Osteoblast (primary cell): ENCODE measurements at places on chromosomes 1 and 21.

DNA sequence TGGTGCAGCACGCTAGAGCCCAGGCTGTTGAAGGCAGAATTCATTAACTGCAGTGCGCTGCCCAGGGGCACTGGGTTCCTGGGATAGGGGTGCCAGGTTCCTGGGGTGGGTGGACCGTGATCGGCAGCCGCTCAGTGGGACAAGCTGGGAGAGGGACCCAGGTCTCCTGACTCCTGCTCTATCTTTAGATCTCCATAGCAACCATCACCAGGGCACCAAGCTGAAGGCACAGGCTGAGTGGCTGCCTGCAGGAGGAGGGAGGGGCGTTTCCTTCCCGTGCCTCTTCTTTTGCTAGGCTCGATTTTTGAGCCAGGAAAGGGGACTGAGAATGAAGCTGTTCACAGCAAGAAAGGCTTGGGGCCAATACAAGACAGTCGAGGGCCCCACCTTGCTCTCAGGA, 20.9 kb upstream of the CDCP2 start:
- no peak overlapping the region for H3K4me3 ChIP-seq
- H3K27me3 ChIP-seq: no peaks in the 10 kb centered on the region
- no peaks in the 10 kb centered on the region for H3K4me1 ChIP-seq
- DNase-seq: no peak
- H3K27ac ChIP-seq: no peak overlapping the region

- H3K4me3 ChIP-seq: no peak overlapping the region
- no peaks in the 10 kb centered on the region for H3K36me3 ChIP-seq
- no peak for DNase-seq
- H3K27ac ChIP-seq: no peak overlapping the region
- H3K27me3 ChIP-seq: no peaks in the 10 kb centered on the region
- H3K4me1 ChIP-seq: no peaks in the 10 kb centered on the region
Observed at GRCh38 chr21:40546647-40547046, 300.3 kb downstream of the DSCAM start.

DNA sequence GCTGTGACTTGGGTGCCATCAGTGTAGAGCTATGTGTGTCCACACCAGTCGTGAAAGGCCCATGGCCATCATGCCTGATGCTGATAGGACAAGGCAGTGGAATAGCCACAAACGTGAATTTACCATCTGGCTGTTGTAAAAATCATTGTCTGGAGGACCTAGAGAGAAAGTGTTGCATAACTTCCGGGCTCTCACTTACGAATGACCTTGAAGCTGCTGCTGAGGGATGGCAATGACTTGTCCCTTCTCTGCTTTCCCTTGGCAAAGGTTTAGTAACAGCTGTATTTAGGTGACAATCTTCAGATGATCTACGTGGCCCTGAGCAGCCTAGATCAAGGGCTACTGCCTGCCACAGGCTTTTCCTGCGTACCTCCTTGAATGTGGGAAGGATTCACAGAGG, 5.8 kb downstream of the ATP1B1 start:
- H3K4me1 ChIP-seq: peaks cover 53% of the 10 kb centered on the region
- H3K27me3 ChIP-seq: no peaks in the 10 kb centered on the region
- H3K36me3 ChIP-seq: peaks cover 12% of the 10 kb centered on the region
- no peak overlapping the region for H3K4me3 ChIP-seq

- H3K36me3 ChIP-seq: peaks cover 42% of the 10 kb centered on the region
- H3K27me3 ChIP-seq: no peaks in the 10 kb centered on the region
- H3K4me1 ChIP-seq: peaks cover 37% of the 10 kb centered on the region
- H3K4me3 ChIP-seq: peak overlapping the region; percentile 96
- H3K27ac ChIP-seq: peak overlapping the region; percentile 93
Observed at GRCh38 chr1:154221278-154222001, 685 bp downstream of the UBAP2L start.

- no peak for DNase-seq
- no peak overlapping the region for H3K27ac ChIP-seq
- H3K27me3 ChIP-seq: peaks cover 4% of the 10 kb centered on the region
Observed at GRCh38 chr1:212495766-212496494, 63.2 kb downstream of the NENF start.

- peak; percentile 71 for DNase-seq
- H3K36me3 ChIP-seq: no peaks in the 10 kb centered on the region
- peaks cover 23% of the 10 kb centered on the region for H3K27me3 ChIP-seq
- no peak overlapping the region for H3K4me3 ChIP-seq
Observed at GRCh38 chr1:203289281-203289981, 15.9 kb upstream of the BTG2 start.

- no peak for DNase-seq
- no peak overlapping the region for H3K27ac ChIP-seq
- no peaks in the 10 kb centered on the region for H3K27me3 ChIP-seq
Observed at GRCh38 chr1:116513956-116514355, 56.9 kb downstream of the CD58 start.

- no peaks in the 10 kb centered on the region for H3K4me1 ChIP-seq
- DNase-seq: no peak
- H3K36me3 ChIP-seq: no peaks in the 10 kb centered on the region
- no peak overlapping the region for H3K4me3 ChIP-seq
Observed at GRCh38 chr1:166237675-166238074, 70.9 kb upstream of the FAM78B start.

DNA sequence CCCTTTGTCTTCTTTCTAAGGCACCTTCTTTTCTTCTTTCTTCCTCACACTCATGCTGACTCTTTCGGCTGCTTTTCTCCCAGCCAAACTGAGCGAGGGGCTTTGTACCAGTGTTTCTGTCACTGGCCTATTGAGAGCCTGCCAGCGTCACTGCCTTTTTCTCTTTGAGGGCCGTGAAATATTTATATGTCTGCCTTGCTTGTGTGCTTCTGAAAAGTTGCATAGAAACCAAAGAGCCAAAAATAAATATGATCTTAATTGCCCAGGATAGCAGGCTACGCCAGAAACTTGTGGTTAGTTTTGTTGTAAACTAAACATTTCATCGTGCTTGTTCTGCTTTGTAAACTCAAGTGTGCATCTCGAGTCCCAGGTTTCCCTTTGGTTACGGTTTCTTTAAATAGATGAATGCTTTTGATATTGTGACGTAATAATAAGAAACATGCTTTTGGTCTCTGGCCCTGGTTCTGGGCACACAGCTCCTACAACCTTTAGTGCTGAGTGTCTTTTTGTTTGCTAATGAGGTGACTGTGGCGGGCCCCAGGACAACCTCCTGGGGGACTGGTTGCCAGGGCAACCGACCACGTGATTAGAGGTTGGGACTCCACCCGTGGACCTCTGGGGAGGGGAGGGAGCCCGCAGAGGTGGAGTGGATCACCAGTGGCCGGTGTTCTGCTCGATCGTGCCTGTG, 10.8 kb downstream of the SLC37A1 start:
- H3K27me3 ChIP-seq: peaks cover 8% of the 10 kb centered on the region
- H3K27ac ChIP-seq: no peak overlapping the region
- no peaks in the 10 kb centered on the region for H3K36me3 ChIP-seq
- H3K4me1 ChIP-seq: peaks cover 9% of the 10 kb centered on the region
- DNase-seq: peak; percentile 85
- H3K4me3 ChIP-seq: peak overlapping the region; percentile 58

DNA sequence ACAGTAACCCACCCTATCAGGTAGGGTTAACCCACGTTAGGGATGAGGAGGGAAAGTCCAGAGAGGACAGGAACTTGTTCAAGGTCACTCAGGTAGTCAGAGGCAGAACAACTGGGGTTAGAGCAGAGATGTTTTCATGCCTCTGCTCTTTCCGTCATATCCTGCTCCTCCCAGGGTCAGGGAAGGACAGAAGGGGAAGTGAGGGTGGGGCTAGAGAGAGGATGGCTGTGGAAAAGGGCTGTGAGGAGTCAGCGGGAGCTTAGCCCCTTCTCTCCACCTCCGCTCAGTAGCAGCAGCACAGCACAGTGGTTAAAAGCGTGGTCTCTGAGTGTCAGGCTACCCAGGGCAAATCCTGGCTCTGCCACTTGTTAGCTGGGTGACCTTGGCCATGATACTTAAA, 36.5 kb downstream of the DDX20 start:
- peaks cover 16% of the 10 kb centered on the region for H3K4me1 ChIP-seq
- H3K4me3 ChIP-seq: no peak overlapping the region
- peaks cover 12% of the 10 kb centered on the region for H3K27me3 ChIP-seq

DNA sequence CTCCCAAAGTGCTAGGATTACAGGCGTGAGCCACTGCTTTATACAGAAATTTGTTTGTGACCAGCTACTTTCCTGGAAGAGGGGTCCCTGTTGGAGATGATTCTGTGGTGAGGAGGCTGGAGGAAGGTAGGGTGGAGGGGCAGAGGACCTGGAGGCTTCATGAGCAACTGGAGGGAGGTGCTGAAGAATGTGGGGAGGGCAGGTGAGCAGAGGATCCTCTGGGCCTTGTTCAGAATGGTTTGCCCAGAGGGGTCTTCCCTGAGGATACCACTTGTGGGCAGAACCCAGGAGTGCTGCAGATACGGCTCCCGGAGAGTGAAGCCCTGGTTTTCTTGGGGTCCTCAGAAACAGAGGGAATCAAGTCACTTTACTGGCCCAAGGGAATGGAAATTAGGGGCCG, 67.2 kb upstream of the WDR26 start:
- no peak overlapping the region for H3K4me3 ChIP-seq
- H3K27ac ChIP-seq: no peak overlapping the region
- H3K36me3 ChIP-seq: no peaks in the 10 kb centered on the region

- no peaks in the 10 kb centered on the region for H3K36me3 ChIP-seq
- no peak overlapping the region for H3K4me3 ChIP-seq
- no peak overlapping the region for H3K27ac ChIP-seq
- peaks cover 7% of the 10 kb centered on the region for H3K4me1 ChIP-seq
- no peak for DNase-seq
Observed at GRCh38 chr1:86650065-86650464, 54.3 kb upstream of the SH3GLB1 start.

DNA sequence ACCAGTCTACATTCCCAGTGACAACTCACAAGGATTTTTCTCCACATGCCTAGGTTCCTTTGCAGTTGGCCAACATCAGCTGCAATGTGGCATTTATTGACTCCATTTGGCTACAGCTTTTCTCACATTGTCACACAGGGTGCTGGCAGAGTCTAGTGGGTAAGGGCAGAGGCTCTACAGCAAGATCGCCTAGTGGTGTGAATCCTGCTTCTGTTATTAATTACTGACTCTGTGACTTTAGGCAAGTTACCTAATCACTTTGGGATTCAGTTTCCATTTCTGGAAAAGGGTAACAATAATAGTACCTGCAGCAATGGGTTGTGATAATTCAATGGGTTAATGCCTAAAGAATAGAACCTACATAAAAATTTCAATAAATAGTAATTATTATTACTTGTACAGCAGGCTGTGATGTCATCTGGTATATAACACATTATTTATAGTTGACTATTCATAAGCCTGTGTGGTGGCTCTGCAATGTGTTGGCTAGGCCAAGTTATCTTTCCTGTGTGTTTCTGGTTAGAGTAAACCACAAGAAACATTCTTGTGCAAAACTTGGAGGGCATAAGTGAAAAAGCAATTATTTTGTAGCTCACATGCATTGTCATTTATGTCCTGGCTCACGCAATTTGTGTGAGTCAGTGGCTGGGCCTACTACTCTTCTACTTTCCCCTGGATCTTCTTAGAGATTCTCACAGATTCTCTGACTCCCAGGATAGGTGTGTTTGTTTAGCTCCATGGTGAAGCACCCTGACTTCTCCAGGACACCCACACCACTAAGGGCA, 59.5 kb downstream of the PTGS2 start:
- H3K36me3 ChIP-seq: no peaks in the 10 kb centered on the region
- H3K27ac ChIP-seq: peak overlapping the region; percentile 87
- H3K27me3 ChIP-seq: no peaks in the 10 kb centered on the region
- peak; percentile 87 for DNase-seq
- H3K4me1 ChIP-seq: peaks cover 24% of the 10 kb centered on the region

GRCh38 chr1:233045588-233045987, 95.2 kb downstream of the NTPCR start:
- H3K27ac ChIP-seq: no peak overlapping the region
- H3K4me1 ChIP-seq: no peaks in the 10 kb centered on the region
- DNase-seq: no peak
- H3K27me3 ChIP-seq: no peaks in the 10 kb centered on the region
- H3K36me3 ChIP-seq: no peaks in the 10 kb centered on the region

DNA sequence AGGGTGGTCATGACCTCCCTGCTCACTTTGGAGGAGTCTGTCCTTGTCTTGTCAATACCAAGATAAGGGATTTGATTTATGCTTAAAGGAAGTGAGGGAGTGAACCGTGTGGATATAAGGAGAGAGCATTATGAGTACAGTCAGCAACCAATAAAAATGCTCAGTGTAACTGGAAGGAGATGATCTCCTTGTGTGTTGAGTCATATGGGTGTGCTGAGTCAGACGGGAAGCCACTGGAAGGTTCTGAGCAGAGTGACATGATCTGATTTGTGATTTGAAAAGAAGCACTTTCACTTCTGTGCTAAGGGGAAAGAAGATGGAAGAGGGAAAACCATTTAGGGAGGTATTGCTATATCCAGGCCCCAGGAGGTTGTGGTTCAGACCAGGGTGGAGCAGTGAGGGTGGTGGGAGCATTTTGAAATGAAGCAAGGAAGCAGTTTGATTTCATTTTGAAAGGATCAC, 2.5 kb upstream of the BCL10 start:
- peak; percentile 96 for DNase-seq
- no peaks in the 10 kb centered on the region for H3K36me3 ChIP-seq
- H3K4me3 ChIP-seq: peak overlapping the region; percentile 53
- no peaks in the 10 kb centered on the region for H3K27me3 ChIP-seq
- H3K4me1 ChIP-seq: peaks cover 29% of the 10 kb centered on the region
- H3K27ac ChIP-seq: peak overlapping the region; percentile 78

- H3K27ac ChIP-seq: no peak overlapping the region
- no peaks in the 10 kb centered on the region for H3K27me3 ChIP-seq
- DNase-seq: peak; percentile 77
- H3K4me1 ChIP-seq: no peaks in the 10 kb centered on the region
Observed at GRCh38 chr1:29793101-29793546, 556.8 kb downstream of the PTPRU start.

DNA sequence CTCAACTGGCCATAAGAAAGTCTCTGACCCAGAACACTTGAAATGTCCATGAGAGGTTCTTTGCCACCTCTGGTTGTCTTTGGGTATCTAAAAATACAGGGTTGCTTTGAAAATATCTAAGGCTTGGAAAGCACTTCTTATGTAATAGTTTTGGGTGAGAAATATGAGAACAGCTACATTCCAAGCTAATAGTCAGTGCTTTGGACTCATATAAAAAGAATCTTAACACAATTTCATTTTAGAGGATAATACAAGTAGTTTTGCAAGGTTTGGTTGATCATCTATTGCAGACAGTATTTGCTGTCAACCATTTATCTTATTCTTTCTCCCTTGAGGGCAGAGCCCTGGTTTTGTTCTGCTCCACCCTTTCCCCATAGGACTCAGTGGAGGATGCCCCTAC, 207.5 kb downstream of the KCNK2 start:
- no peak for DNase-seq
- H3K27me3 ChIP-seq: no peaks in the 10 kb centered on the region
- H3K4me1 ChIP-seq: peaks cover 8% of the 10 kb centered on the region
- no peaks in the 10 kb centered on the region for H3K36me3 ChIP-seq

DNA sequence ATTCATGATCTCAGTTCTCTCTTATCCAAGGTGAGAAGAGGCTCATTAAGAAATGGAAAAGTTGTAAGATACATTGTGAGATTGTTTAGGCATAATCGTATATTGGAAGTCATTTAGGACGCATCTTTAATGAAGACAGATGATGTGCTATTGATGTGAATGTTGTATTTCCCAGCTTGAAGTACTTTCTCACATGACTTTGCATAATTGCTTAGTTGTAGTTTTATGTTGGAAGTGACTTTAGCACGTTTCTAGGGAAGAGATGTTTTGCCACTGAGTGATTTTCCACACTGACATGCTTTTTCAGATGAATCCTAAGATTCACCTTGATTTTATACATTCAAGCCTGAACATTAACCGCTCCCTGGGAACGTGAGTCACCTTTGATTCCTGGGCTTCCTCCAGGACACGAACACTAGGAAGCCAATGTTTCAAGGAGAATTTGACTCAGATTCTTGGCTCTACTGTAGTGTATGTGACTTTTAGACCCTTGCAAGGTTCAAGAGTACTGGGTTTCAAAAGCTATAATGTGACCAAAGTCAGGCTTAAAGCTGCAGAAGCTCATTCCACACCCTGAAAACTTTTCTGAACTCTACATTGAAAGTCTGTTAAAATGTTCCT, 27.9 kb downstream of the ANGEL2 start:
- DNase-seq: no peak
- no peak overlapping the region for H3K27ac ChIP-seq
- H3K27me3 ChIP-seq: no peaks in the 10 kb centered on the region
- no peak overlapping the region for H3K4me3 ChIP-seq
